ENCODE measurements at places on chromosomes 3 and 15.

- DNase-seq = no peak
Observed at GRCh38 chr15:25862472-25863110, 536 bp downstream of the ATP10A start.

DNA sequence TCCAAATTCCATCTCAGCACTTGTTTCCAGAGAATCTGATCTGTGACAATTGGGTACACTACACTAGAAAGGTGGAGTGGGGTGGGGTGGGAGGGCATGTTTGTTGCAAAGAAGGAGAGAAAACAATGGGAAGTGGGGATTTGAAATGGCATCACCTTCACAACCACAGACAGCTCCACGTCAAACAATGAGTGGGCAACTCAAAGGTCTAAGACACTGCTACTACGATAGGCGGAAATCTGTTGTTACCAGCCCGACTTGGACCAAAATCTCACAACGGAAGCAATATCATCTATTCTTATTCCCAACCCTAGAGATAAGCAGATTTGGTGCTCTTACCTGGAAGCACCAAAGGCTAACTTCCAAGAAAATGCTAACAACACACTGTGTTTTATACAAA lies 3.3 kb downstream of the CYP19A1 start:
- DNase-seq = no peak

- no peak for DNase-seq
Observed at GRCh38 chr3:141294848-141295247, 63.2 kb downstream of the PXYLP1 start.

DNA sequence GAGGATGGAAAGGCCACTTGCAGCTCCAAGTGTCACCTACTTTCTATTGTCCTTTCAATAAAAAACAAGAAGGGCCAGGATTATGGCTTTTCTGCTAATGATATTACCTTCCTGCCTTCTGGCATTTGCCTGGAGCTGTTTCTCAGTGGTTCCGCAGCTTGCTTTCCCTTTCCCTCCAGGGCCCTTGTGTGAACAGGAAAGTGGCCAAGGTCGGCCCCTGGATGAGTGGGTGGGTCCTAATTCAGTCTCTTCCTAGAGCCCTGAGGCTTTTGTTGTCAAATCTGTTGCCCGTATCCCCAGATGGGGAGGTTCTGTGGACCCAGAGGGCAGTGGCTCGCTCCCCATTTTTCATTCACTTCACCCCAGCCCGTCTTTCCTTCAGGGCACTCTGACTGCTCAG lies 64.2 kb upstream of the UMPS start:
- DNase-seq = no peak

GRCh38 chr3:193464889-193465288 lies 86.3 kb upstream of the ATP13A5 start:
- DNase-seq = no peak

- no peak for DNase-seq
Observed at GRCh38 chr3:10927551-10927950, 65.0 kb upstream of the SLC6A1 start.

- DNase-seq = no peak
Observed at GRCh38 chr3:15782429-15782828, 15.3 kb downstream of the ANKRD28 start.

- no peak for DNase-seq
Observed at GRCh38 chr3:171157286-171157685, 130.8 kb upstream of the SLC2A2 start.

GRCh38 chr3:20930034-20930433 lies 744.0 kb upstream of the SGO1 start:
- DNase-seq = no peak

- no peak for DNase-seq
Observed at GRCh38 chr15:46309914-46310313, 675.1 kb downstream of the SQOR start.

DNA sequence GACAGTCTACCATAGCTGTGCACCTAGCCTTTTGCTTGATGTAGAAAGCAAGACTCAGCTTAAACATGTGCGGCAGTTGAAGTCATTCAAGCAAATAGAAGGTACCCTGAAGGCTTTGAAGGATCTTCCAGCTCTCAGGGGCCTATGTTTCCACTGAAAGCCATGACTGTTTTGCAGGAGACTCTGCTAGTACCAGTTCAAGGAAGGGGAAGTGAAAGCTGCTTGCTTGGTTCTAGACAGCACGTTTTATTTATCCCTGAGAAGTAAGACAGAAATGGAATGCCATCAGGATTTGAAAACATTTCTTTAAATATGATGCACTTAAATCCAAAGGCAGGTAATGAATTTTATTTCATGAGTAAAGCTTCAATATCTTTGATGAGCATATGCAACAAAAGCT lies 311.4 kb downstream of the PDCD6IP start:
- DNase-seq = no peak

- DNase-seq = no peak
Observed at GRCh38 chr3:123767009-123767372, 117.1 kb downstream of the MYLK start.

GRCh38 chr3:157166561-157166960 lies 6.6 kb upstream of the CCNL1 start:
- no peak for DNase-seq

- DNase-seq = no peak
Observed at GRCh38 chr3:129530251-129530791, 1.9 kb downstream of the RHO start.

GRCh38 chr3:162938083-162938482 lies 1441.5 kb downstream of the OTOL1 start:
- no peak for DNase-seq

GRCh38 chr3:184651904-184652303 lies 60.0 kb downstream of the MAGEF1 start:
- DNase-seq = no peak

- no peak for DNase-seq
Observed at GRCh38 chr3:138945709-138946662, 951 bp downstream of the FOXL2 start.

- no peak for DNase-seq
Observed at GRCh38 chr3:173501931-173502489, 104.5 kb downstream of the NLGN1 start.

GRCh38 chr3:119428538-119428937 lies 34.9 kb downstream of the TMEM39A start:
- DNase-seq = no peak

- DNase-seq = no peak
Observed at GRCh38 chr15:85788771-85789495, 5.8 kb downstream of the KLHL25 start.

- no peak for DNase-seq
Observed at GRCh38 chr15:74384881-74385643, 17.6 kb upstream of the CYP11A1 start.

DNA sequence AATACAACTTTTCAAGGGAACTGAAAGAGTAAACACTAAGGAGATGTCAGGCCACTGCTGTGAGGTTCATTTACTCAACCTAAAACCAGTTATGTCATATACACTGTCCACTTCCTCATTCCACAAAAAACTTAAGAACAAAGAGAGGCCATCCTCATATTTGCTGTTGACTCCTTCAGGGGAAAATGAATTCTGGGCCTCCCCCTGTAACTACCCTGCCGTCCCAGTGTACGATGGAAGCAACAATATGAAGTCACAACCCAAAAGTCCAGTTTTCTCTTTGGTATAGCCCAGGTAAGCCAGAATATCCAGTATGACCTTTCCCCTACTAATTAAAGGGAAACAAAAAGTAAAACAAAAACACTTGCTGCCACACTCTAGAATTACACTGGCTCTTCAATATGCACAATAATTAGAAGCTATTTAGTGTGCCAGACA lies 16.2 kb downstream of the CEP152 start:
- no peak for DNase-seq

DNA sequence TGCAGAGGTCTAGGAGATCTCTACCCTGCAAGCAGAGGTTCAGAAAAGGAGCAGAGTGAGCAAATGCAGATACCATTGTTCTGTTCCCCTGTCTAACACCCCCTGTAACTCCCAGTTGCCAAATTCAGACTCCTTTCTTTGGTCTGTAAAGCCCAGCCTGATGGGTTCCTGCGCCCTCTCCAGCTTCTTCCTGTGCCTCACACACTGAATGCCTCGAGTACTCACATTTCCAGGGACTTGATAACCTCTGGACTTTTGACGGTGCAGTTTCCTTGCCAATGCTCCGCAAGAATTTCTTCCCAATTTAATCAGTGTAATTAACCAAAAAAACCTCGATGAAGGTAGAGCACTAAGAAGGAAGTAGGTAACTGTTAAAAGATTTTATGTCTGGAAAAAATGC lies 19.3 kb downstream of the PDE8A start:
- DNase-seq = no peak

GRCh38 chr3:141276398-141276797 lies 44.8 kb downstream of the PXYLP1 start:
- DNase-seq = no peak

GRCh38 chr3:179260949-179261765 lies 10.2 kb upstream of the KCNMB3 start:
- DNase-seq = no peak

GRCh38 chr3:42032693-42033349 lies 58.3 kb upstream of the TRAK1 start:
- no peak for DNase-seq

- DNase-seq = no peak
Observed at GRCh38 chr3:19994796-19995195, 17.3 kb downstream of the PP2D1 start.

DNA sequence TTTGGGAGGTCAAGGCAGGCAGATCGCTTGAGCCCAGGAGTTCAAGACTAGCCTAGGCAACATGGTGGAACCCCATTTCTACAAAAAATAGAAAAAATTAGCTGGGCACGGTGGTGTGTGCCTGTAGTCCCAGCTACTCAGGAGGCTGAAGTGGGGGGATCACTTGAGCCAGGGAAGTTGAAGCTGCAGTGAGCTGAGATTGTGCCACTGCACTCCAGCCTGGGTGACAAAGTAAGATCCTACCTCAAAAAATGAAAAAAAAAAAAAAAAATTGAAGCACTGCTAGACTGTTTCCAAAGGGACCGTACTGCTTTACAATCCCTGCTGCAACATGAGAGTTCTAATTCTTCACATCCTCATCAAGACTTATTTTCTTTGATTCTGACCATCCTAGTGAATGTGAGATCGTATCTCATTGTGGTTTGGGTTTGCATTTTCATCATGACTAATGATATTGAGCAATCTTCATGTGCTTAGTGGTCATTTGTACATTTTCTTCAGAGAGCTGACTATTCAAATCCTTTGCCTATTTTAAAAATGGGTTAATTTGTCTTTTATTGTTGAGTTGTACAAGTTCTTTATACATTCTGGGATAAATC lies 10.8 kb downstream of the CMTM8 start:
- DNase-seq = no peak

GRCh38 chr3:33144433-33144832 lies 30.6 kb downstream of the CRTAP start:
- DNase-seq = no peak

DNA sequence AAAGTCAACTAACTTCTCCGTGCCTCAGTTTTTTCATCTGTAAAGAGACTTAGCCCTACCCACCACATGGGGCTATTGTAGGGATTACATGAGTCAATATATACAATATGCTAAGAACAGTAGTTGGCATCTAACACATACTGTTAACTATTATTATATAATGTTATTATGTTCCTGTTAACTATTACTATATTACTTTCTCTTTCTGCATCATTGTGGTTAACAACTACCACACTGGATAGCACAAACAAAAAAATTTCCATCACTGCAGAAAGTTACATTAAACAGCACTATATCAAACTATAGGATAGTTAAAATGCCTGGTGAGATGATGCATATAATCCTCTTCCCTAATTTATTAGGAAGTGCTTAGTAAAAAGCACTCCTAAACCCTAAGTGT lies 23.7 kb downstream of the STAG1 start:
- no peak for DNase-seq

DNA sequence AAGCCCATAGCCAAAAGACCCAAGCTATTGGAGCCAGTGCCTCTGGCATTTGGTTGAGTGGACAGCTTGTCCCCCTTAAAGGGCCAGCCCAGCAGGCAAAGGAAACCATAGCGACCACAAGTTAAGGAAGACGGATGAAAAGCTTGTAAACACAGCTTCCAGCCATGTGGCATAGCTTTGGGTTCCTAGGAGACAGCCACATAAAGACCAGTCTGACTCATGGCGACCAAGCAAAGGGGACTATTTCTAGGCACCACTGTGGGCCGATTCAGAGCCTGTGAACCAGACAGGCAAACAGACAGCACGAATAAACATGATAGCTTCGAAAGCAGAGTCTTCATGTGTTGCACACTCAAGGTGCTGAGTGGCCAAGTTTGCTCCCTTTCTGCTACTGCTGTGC lies 30.5 kb upstream of the SRGAP3 start:
- no peak for DNase-seq

DNA sequence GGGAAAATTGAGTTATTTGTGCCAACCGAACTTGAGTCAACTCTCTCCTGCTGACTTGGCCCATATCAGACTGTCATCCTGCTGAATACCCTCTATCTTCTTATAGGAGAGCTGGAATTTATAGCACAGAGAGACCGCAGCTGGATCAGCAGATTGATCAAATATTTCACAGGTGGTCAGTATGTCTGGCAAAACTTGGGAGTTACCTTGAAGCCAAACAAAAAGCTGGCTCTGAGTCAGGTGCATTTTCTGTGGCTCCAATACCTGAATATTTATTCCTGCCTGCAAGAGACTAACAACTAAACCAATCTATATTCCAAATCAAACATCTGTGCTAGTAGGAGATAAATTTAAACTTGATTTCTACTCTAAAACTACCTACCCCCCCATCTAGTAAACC lies 752.1 kb upstream of the ALCAM start:
- no peak for DNase-seq

GRCh38 chr15:38164061-38164460 lies 88.6 kb upstream of the SPRED1 start:
- no peak for DNase-seq

- no peak for DNase-seq
Observed at GRCh38 chr3:19744047-19744446, 190.0 kb downstream of the EFHB start.

DNA sequence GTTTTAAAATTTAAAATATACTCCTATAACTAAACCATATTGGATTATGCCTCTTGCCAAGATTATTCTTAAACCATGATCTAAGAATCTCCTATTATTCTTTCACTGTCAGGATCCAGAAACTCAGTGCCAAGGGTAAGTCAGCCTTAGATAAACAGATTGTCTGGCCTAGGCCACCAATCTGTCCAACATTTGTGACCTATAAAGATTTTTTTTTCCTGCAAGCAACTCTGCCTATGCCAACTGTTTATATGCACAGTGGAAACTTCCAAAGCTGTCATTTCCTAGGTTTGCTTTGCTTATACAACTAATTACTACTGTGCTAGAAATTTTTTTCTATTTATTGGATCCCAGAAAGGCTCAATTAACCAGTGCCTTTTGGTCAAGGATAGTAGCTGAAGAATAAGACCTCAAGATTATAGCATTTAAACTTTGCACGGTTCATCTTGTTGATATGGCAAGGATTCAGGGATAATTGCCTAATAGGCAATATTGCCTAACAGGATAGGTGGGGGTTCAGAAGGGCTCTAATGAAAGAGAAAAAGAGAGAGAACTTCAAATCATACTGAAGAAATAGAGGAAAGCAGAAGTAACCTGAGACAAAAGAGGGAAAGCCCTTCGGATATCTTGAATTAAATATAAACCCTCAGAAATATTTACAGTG lies 22.8 kb downstream of the GAP43 start:
- DNase-seq = no peak

- no peak for DNase-seq
Observed at GRCh38 chr15:29322415-29322814, 52.8 kb upstream of the NSMCE3 start.

GRCh38 chr3:183587336-183587735 lies 31.8 kb upstream of the KLHL6 start:
- no peak for DNase-seq
